ENCODE measurements at places on chromosomes 13 and 19.

DNA sequence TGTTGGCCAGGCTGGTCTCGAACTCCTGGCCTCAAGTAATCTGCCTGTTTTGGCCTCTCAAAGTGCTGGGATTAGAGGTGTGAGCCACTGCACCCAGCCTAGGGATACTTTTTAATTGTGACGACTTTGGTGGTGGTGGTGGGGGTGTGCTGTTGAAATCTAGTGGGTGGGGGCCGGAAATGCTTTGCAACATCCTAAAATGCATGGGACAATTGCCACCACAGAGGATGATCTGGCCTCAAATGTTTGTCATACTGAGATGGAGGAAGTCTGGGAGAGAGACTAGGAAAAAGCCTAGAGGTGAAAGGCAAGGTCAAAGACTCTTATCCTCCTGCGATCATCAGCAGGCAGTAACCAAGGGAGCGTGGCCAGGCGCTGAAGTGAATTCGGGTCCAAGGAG, 1.4 kb downstream of the NWD1 start:
- DNase-seq = no peak

DNA sequence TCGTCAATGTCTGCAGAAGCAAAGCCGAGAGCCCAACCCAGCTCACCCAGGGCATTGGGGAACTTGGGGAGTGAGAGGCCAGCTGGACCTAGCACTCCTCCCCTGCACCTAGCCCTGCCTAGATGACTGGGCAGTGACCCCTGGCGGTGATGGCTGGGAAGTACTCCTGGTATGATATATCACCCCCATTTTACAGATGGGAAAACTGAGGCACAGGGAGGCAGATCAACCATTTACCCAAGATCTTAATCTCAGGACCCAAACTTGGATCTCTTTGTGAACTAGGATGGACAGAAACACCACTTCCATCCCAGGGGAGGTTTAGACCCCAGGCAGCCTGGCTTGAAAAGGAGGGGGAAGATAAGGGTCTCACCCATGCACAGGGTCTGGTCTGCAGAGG, 43.5 kb downstream of the CCL25 start:
- DNase-seq = no peak

- DNase-seq = no peak
Measured at GRCh38 chr19:3575260-3575741, 2.6 kb downstream of the HMG20B start.

DNA sequence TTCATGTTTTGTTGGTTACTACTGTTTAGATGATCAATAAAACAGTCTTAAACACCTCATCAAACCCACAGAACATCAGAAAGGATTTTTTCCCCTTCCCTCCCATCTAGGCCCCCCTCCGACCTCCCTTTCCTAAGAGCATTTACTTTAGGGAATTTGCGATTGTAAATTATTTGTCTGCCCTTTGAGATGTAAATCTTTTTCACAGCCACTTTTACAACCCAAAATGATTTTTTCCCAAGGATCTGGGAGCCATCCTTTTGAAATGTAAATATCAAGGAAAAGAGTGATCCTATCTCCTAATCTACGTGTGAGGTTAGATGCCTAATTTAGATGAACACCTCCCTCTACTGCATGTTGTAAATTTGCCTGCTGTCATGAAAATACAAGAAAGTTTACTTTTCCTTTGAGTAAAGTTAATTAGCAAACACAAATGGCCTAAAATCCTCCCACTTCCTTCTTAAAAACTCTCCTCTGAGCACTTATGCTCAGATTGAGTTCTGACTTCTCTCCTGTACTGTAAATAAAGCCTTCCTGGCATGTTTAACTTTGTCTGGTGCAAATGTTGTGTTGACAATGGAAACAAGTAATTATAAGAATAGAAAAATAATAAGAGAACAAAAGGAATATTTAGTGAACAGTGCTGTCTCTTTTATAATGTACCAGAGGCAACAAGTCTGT, 1646.9 kb upstream of the SPRY2 start:
- DNase-seq = no peak

GRCh38 chr19:29893606-29894284, 48.3 kb upstream of the URI1 start:
- DNase-seq = no peak

DNA sequence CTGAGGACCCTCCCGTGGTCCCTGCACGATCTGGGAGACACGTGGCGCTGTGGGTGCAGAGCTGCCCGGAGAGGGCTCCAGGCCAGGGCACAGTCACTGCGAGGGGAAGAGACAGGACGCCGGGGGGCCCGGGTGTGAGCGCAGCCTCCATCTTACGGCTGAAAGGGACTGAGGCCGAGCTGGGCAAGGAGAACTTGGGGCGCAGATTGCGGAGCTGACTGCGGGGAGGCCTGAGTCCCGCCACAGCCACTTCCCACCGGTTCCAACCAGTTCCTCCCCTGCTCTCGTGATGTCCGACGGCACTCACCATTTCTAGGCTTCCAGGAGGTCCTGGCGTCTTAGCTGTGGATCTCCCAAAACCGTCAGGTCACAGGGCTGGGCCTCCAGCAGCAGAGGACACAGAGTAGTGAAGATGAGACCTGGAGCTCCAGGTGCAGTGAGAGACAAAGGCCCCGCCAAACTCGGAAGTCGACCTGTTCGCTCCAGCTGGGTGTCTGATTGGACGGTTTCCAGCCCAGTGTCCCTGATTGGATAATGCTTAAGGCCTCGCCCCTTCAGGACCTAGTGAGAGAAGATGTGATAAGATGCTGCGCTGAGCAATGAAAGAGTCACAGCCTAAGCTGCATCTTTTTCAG, 4.8 kb upstream of the ZNF253 start:
- DNase-seq = peak; percentile 35

GRCh38 chr13:101965096-101965495, 436.8 kb downstream of the FGF14 start:
- DNase-seq = no peak

DNA sequence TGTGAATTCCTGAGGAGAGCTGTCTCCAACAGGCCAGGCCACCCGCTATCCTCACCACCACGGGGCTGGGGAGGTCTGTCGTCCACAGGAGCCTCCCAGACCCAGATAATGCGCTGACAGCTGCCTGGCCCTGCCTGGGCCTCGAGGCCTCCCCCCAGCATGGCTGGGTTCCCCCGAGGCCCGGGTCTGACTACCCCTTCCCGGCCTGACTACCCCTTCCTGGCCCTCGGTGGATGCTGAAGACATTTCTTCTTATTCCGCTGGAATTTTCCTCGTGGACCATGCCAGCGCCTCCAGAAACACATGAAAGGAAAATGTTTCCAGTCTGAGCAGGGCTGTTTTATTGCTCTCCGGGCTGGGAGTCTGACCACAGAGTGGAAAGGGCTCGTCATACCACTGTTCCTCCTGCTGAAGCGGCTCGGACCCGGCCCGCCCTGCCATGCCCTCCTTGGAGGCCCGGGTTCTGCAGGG, 16.8 kb upstream of the COMP start:
- no peak for DNase-seq

- DNase-seq = peak; percentile 48
Measured at GRCh38 chr19:47435196-47435595, 15.9 kb upstream of the MEIS3 start.

GRCh38 chr13:106700439-106700838, 132.5 kb upstream of the ARGLU1 start:
- no peak for DNase-seq

GRCh38 chr19:31506102-31506501, 156.9 kb upstream of the TSHZ3 start:
- DNase-seq = no peak

- DNase-seq = no peak
Measured at GRCh38 chr19:16381756-16382401, 57.3 kb downstream of the KLF2 start.

GRCh38 chr13:109870274-109870673, 83.9 kb upstream of the IRS2 start:
- no peak for DNase-seq

DNA sequence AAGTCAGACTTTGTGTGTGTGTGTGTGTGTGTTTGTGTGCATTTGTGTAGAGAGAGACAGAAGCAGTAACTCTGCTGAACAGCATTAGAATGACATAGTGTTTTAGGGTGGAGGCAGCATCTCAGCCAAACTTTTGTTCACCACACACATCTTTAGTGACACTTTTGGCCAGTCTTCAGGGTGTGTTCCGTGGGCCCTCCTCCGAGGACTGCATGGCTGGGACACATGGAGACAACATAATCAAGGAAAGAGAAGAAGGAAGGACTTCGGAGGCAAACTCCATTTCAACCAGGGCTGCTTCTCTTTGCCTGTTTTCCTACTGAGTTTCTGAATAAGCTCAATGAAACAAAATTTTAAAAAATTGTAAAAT, 205.1 kb downstream of the LHFPL6 start:
- DNase-seq = no peak

DNA sequence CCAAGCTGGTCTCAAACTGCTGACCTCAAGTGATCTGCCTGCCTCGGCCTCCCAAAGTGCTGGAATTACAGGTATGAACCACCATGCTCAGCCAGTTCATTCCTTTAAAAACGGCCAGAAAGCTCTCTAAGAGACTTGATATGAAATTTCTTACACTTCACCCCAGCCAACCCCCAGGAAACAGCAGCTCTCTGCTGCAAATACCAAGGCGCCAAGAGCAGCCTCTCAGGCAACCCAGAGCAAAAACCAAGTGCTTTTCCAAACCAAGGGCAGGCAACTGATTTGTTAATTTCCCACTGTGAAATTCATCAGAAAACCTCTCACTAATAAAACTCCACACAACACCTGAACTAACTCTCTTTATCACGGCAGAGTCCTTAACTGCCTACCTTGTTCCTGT, 44.9 kb downstream of the LATS2 start:
- DNase-seq = no peak

DNA sequence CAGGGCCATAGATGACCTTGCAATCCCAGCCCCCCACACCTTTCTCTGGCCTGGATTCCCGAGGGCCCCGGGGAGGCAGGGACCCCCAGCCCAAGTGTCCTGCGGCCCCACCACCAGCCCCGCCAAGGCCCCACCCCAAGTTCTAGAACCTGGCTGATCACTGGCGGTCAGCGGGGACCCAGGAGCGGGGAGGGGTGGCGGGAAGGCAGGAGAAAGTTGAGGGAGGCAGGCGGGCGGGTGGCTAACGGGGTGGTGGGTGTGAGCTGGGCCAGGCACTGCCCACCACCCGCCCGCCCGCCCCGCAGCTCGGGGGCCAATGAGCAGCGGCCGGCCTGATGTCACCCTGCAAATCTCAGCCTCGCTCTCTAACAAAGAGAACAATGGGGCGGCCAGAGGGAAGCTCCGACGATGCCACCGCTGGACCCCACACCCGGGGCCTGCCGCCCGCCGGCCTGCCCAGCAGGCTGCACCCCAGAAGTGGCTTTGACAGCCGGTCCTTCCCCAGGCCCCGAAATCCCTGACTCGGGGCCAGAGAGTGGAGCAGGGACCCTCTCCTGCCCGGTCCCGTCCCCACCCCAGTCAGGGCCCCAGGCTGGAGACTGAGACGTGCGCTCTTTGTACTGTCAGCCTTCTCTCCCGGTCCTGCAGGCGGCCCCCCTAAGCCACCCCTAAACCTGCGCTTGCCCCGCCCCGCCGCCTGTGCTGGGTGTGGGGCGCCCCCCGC, 1.6 kb downstream of the MEX3D start:
- DNase-seq = no peak

DNA sequence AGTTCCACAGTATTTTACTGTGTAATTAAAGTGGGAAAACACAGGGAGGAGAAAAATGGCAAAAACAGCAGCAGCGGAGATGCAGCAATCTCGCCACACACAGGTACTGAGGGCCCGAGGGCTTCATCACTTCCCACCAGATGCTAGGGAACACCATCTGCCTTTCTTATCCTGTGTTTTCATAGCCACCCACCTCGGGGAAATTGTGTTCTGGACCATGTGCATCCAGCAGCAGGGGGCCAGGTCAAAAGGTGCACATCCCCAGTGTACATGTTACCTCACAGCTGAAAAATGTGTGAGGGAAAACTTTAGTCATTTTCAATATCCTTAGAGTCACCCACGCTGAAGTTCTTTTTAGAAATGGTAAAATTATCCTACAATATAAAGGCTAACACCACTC, 30.2 kb downstream of the PDCD5 start:
- DNase-seq = no peak

DNA sequence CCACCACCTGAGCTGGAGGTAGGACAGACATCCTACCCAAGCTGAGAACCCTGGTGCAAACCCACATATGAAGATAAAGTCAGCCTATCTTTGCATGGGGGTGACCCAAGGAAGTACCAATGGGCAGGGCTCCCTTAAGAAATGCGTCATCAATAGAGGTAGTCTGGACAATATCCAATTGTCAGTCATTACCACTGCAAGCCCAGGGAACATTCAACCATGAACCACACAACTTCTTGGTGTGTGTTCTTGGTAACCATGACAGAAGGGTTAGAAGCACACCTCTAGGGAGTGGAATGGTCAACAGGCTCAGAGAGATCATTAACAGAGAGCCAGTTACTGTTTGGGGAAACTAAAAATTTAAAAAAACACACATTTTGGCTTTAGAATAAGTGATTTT, 34.7 kb upstream of the DOCK9 start:
- DNase-seq = no peak

DNA sequence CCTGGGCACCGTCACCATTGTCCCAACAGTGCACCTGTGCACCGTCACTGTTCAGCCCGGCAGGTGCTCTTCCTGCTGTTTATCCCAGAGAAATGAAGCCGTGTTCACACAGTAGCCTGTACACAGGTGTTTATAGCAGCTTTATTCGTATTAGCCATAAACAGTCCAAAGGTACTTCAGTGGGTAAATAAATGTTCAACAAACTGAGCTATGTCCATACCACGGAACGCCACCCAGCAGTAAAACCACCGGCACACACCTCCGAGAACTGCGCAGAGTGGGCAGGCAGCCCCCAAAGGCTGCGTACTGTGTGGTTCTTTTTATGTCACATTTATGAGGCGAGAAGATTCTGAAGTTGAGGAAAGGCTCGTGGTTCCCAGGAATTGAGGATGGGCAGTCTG, 44.9 kb upstream of the DCUN1D2 start:
- no peak for DNase-seq

DNA sequence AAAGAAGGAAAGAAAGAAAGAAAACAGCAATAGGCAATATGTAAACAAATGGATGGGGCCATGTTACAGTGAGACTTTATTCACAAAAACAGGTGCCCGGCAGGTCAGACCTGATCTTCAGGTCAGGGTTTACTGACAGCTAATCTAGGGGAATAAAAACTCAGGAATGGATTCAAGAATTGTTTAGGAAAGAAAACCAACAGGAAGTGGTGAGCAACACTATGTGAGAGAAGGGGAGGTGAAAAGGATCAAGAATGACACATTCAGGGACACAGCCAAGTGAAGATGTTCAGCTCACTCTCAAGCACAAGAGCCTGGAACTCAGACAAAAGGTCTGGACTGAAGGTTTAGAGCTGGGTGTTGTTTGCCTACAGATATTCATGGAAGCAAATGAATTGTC, 244.5 kb downstream of the EFNB2 start:
- no peak for DNase-seq

GRCh38 chr19:11535792-11536595, 2.7 kb upstream of the CNN1 start:
- peak; percentile 80 for DNase-seq

GRCh38 chr13:61084988-61085387, 330.7 kb downstream of the PCDH20 start:
- no peak for DNase-seq
